Activated CD8-positive, alpha-beta T cell treated with anti-CD3 and anti-CD28 coated beads, Interleukin-2, amount 10 ng/mL, durations not matched to agents 7 days and 5 days (primary cell): ENCODE measurements at places on chromosomes 7 and 10. TPM values are rescaled to one million over a fixed set of nuclear protein-coding genes. Genes with fewer than 3 reads are reported as not detected.

CWF19L1 gene
- 42.9 TPM for total RNA-seq

STOX1 gene
- 0.52 TPM for total RNA-seq

TIAL1 gene
- total RNA-seq: 177 TPM

VWDE gene
- total RNA-seq: 4.4 TPM

CFAP46 gene
- not detected for total RNA-seq

SUN3 gene
- total RNA-seq: not detected

MYL10 gene
- total RNA-seq: not detected

PPP1R17 gene
- total RNA-seq: not detected

NPC1L1 gene
- total RNA-seq: not detected

EFCAB10 gene
- total RNA-seq: not detected

TRIL gene
- not detected for total RNA-seq

SPDYE11 gene
- total RNA-seq: not detected

CACNB2 gene
- total RNA-seq: not detected
